ENCODE measurements at places on chromosomes 12 and 14. TPM values are rescaled to one million over a fixed set of nuclear protein-coding genes. Genes with fewer than 3 reads are reported as not detected.

Gene GPR137C
- 0.80 TPM for total RNA-seq

Gene ABCD4
- total RNA-seq: 54.7 TPM

DNA sequence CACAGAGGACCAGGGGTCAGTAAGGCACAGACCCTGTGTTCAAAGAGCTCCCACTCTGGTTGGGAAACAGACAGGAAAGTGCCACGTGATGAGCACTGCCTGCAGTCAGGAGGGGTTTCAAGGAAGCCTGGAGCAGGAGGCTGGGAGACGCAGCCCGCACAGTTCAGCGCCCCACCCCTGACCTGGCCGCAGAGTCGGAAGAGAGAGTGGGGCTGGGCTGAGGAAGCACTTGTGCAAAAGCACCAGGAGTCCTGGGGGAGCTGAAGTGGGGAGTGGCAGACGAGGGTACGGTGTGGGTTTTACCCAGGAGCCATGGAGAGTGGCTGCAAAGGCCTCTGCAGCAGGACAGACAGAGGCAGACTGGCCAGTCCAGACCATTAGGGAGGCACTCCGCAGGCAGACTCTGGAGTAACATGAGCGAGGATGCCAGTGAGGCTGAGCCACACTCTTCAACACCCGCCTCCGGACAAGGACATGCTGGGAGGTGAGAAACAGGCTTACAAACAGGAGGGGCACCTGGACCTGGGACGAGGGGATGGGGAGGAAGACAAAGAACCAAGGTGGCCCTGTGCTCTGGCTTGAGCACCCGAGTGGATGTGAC lies 85.7 kb upstream of the GPR68 start:
- DNase-seq: no peak

- no peak for DNase-seq
Measured at GRCh38 chr14:54000341-54000811, 43.8 kb upstream of the BMP4 start.

DNA sequence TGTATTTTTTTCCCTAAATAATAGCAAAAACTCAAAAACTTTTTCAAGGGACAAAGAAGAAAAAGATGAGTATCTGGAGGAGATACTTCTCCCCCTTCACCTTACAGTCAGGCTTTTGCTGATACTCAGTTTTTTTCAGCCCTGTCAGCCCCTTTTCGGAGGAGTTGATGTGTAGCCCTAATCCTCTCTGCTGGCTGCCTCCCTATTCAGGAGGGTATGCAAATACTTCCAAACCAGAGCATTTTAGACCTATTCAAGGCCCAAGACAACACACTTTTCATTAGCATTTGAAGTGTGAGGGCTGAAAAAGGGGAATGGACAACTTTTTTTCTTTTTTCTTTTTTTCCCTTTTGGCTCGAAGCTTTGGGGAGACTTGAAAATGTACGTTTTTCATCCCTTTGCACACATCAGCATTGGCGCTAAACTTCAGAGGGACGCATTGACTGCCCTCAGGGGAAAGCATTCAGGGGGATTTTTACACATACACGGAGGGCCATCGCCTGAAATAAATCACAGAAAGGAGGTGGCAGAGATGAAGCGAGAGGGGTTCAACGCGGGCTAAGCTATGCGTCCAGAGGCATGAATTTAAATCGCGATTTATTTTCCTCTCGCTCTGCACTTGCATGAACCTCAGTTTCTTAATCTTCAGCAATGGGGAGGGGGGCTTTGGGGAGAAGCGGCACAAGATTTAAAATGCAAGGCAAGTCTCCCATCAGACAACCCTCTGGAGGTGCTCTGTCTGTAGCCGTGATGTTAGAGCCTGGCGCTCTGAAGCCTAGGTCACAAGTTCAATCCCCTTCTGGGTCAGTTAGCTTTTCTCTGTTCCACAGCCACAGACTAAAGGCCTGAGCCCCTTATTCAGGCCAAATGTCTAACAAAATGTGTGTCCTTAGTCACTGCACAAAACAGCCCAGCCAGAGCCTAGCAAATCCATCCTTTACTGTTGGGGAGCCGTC lies 86.3 kb downstream of the ASCL1 start:
- no peak for DNase-seq

Measured in breast epithelium (tissue), 4 donors.